ENCODE measurements at places on chromosomes 11 and 22.

DNA sequence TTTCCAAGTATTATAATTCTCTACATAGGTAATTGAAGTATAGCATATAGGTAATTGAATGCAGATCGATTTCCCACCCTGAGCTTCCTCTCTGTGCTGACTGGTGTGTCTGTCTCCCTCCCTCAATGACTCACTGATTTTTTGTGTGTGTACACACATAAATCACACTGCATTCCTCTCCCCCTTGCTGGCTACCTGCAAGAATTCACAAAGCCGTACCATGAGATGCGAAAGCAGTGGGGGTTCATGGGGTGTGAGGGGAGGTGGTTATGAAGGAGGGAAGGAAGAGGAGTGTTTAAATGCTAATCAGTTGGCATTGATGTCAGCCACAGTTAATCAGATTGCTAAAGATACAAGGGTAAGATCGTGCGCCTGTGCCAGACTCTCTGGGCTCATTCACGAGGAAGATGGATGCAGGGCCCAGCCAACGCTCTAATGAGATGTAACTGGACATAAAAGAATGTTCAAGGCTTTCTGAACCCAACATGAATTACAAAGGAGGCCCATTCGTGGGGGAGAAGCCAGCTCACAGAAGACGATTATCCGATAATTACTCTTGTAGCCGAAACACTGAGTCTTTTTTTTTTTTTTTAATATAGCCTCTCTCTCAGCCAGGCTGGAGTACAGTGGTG, 107.4 kb downstream of the SEZ6L start:
- DNase-seq, result no peak

- DNase-seq, result no peak
Observed at GRCh38 chr11:132099692-132100091, 729.3 kb downstream of the NTM start.

- DNase-seq, result no peak
Observed at GRCh38 chr11:16936643-16937042, 77.6 kb downstream of the PLEKHA7 start.

DNA sequence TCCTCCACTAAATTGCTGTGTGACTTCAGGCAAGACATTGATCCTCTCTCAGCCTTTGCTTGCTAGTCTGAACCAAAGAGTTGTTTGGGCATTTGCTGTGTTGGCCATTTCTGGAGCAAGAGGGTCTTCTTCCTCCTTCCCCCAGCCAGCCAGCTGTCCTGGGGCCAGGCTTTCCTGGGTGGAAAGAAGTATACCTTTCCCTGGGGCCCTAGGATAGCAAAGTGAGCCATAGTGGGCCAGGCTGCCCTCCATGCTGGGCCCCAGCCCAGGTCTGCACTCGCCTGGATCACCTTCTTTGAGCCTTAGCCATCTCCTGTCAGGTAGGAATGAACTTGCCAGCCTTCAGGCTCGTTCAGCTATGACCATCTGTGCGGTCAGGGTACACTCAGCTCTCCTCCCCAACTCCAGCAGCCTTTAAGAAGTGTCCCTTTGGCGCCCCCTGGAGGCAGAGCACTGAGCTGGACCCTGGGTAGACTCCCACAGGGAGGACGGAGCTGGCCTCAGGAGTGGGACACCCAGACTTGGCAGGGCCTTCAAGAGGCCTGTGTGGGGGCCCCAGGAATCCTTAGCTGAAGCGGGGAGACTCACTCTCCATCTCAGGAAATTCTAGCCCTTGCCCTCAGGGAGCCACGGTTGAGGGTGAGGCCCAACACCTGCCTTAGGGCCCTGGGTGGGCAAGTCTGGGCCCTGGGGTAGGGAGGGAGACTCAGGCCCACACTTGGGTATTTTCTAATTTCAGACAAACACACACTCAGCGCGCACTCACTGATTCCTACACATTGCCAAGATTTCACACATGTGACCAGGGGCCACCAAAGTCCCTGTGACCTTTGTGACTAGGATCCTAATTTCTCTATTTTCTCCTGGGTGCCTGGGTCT, 35.6 kb upstream of the TPBGL start:
- no peak for DNase-seq

- DNase-seq, result no peak
Observed at GRCh38 chr11:27847496-27847895, 147.2 kb upstream of the BDNF start.

Measured in cerebellar nuclear complex (tissue), 1 donor.